Left renal cortex interstitium (tissue), 4 donors: ENCODE measurements at places on chromosomes 4 and X.

DNA sequence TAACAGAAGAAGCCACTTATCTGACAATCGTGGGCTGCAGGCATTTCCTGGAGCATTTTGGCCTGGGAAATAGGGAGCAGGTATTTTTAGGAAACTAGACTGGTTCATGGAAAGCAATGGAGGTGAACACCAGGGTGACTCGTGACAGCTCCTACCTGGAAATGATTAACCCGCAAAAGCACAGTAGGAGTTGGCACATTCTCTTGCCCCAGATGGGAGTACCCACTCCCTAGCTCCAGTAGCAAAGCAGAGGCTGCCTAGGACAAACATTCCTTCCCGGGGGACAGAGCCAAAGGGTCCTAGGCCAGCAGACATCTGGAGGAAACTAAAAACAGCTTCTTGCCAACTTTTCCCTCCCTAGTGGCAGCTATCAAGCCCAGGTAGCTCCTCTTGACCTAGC, 29.0 kb downstream of the RTL5 start:
- DNase-seq = no peak

- no peak for DNase-seq
These were observed 50.9 kb upstream of the ATXN3L start for GRCh38 chrX:13370713-13371112.

GRCh38 chr4:81116566-81116965, 86.1 kb downstream of the BMP3 start:
- DNase-seq = no peak

DNA sequence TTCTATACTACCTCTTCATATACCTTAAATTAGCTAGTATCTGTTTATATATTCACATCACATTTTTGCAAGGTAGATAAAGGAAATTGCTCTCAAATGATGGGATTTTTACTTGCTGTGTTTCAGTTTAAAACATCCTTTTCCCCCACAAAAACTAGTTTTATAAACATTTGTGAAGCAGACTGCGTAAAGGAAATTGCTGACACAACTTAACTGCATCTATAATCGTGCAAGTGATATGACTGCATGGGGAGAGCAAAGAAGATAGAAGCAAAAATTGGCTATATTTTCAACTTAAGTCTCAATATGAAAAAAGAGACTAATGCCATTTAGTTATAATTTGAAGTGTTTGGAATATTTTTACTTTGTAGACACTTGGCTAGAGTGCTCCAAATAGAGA, 385.2 kb downstream of the C4orf33 start:
- no peak for DNase-seq

DNA sequence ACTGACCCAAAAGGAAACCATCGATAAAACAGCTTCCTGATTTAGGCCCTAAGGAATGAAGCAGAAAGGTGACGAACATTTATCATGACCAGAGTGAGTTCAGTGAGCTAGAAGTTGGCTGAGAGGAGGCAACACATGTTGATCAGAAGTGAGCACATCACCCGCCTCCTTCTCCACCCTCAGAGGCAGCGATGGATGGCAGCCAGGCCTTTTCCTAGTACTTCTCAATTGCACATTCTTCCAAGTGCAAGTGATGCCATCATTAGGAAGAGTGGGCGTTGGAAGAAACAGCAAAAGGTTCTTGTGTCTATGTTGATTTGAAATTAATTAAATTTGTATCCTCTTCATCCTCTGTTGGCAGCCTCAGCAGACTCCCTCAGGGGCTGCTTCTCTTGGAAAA, 51.7 kb downstream of the TMEM154 start:
- DNase-seq = no peak
